ENCODE measurements at places on chromosomes 2 and 18.

GRCh38 chr18:77870199-77870598 is 620.6 kb downstream of the GALR1 start:
- no peak for DNase-seq

DNA sequence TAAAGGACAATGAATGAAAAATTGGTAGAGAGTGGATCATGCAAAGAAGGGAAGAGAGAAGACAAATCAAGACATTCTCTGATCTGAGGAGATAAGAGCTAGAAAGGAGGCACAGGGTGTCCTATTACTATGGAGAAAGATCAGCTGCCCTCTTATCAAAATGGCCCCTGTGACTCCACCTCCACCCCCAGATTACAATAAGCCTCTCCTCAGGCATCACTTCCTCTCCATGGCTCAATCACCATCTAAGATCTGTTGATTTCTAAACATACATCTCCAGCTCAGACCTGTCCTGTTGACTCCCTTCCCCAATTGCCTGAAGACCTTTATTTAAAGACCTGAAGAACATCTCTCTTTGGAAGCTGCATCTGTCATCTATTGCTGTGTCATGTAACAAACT is 43.2 kb downstream of the SP100 start:
- DNase-seq: no peak

DNA sequence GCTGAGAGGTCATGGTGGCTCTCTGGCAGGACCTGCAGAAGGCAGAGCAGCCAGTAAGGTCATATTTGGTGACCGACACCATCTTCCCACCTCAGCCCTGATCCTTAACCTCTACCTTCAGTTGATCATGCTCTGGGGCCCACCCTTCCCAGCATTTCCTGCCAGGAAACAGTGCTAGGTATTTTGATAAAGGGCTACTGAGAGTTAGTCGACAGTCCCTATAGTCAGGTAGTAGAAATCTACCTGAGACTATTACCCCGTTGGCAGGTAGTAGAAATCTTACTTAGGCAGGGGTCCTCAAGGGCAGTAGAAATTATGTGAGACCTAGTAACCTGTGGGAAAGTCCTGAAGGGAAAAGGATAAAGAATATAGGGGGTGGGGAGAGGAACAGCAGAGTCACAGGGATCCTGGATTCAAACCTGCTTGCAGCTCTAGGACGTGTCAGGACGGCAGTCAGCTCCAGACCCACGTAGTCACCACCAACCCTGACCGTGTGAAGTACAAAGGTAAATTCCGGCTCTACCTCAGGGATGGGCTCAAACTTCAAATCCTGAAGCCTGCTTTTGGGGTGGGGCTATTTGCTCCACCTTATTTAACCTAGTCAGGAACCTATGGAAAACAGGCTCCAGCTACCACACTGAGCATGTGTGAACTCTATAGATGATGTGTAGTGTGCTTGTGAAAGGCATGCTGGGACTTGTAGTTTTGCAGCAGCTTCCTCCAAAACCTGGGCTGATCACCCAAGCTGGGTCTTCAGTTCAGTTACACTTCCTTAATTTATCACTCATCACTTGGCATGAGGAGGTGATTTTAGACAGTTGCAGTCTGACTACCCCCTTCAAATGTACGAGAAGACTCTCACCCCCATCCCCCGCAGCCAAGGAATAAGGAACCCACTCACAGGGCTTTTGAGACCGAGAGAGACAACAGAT is at the start of gene DQX1:
Gene DQX1, minus strand, starts transcription at position 515 of the 932 bp plus-strand sequence. Its CDS starts 502 bp downstream, at position 13.
- no peak for DNase-seq

DNA sequence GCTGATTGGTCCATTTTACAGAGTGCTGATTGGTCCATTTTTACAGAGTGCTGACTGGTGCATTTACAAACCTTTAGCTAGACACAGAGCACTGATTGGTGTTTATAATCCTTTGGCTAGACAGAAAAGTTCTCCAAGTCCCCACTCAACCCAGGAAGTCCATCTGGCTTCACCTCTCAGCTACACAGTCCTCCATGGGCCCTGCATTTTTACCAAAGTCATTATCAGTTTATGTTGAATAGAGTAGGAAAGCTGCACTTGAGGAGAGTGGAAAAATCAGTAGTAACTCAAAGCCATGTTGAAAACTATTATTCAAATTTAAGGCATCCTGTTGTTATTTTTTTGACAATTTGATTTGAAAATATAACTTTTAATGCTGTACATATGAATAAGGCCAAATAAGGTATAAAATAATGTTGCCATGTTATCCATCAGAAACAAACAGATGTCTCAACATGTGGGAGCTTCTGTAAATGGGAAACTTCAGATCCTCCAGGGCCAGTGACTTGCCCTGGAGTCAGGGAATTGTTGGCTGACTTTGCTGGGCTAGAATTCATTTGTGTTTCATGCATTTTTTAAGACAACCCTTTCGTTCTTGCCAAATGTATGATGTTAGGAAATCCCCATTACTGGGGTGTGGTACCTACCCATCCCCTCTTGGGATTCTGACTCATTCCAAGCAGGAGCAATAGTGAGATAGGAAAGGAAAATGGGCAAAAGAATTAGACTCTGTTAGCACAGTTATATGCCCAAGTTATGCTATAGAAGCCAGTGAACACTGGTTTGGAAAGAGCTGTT is 37.8 kb upstream of the CCDC195 start:
- DNase-seq: no peak

DNA sequence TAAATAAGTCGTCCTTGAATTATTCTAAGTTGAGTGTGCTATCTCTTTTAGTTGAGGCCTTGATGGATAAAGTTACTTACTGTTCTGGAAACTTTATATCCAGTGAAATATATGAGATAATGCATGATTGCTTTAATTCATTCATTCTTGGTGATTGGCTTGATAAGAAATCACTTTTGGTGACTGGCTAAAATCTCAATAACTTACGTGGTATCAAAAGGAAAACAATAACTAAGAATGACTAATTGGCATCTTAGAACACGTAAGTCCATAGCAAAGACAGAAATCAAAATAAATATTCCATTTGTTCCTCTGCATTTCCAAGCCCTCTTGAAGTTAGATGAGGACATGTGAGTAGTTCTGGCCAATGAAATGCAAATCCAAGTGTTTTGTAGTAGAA is 251.6 kb downstream of the NUP35 start:
- no peak for DNase-seq

DNA sequence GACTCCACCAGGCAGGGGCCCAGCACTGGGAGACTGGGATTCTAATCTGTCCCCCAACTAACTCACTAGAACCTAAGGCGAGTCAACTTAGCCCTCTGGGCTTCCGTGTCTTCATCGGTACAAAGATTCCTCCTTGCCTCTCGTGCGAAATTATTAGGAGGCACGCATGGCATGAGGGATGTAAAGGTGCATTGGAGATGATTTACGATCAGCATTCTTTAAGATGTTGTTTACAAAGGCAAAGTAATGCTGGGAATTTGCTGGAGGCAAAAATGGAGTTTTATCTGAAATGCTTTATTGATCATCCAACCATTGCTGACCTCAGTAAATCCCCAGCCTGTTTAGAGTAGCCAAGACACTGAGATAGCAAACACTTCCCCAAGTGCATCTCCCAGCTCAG is 171.8 kb upstream of the KLHL29 start:
- DNase-seq: no peak

- no peak for DNase-seq
These were observed 22.5 kb upstream of the BOK start for GRCh38 chr2:241535871-241536655.

- no peak for DNase-seq
These were observed 18.1 kb upstream of the E2F6 start for GRCh38 chr2:11483806-11484617.

GRCh38 chr2:143433251-143433650 is 304.0 kb downstream of the ARHGAP15 start:
- DNase-seq: no peak

GRCh38 chr2:180753809-180754761 is 226.3 kb upstream of the UBE2E3 start:
- no peak for DNase-seq

DNA sequence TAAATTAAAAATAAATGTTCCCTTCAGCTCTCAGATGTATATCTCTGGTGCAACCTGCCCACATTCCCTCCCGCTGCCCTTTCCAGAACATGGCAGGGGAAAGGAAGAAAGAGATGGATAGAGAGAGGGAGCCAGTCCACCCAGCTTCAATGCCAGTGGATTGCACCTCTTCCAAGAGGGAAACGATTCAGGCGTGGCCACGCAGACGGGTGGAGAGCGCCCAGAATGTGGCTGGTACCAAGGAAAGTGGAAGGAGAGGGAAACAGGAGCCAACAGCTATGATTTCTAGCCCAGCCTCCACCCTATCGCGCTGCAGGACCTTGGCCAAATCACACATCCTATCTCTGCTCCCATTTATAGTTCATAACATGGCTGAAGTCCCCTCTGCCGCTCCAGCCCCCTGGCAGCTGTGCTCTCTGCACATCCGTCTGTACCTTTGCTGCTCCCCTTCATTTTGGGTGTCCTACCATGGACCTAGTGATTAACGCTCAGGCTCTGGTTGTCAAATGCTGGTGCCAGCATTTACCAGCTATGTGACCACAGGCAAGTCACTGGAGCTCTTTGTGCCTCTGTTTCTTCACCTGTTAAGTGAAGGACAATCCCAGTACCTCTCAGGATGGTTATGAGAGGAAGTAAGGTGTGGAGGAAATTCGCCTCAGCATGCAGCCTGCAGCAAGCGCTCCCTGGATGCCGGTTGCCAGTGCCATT is 66.5 kb downstream of the SFXN5 start:
- DNase-seq: no peak

DNA sequence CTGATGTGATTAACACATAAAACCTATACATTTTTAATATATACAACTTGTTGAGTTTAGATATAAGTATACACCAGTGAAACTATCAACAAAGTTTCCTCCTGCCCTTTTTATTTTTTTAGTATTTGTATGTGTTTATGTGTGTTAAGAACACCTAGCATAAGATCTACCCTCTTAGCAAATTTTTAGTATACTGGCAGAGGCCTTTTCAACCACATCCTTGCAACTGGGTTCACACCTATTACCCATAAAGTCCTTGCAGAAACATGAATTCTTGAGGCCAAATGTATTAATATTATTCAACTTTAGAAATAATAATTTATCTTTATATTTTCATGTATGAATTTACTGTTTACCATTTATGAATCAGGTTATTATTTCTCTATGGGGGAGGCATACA is 119.7 kb upstream of the CRIM1 start:
- DNase-seq: no peak

GRCh38 chr2:105391763-105392662 is 6.8 kb downstream of the FHL2 start:
- DNase-seq: no peak

- no peak for DNase-seq
These were observed 83.2 kb upstream of the GALNT5 start for GRCh38 chr2:157174321-157174720.

GRCh38 chr2:65033178-65033577 is 23.0 kb upstream of the CEP68 start:
- DNase-seq: peak; percentile 18

DNA sequence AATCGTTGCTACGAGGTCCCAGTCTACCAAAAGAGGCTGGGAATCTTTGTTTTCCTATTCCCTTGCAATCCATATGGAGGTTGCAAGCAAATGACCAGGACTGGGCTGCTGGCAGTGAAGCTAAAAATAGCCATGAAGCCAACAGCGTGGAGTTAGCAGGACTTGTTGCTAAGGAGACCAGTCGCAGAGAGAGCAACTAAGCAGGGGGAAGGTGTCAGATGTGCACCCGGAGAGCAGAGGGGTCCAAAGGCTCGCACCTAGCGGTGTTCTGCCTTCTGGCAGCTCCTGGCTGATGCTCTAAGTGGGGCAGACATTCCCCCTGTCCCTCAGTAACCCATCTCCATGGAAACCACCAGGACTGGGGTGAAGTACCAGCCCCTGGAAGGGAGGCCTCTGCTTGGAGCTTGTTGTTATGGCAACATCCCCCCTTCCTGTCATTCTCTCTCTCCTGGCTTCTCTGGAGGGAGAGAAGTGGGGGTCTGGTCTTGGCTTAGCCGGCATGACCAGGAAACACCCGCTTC is 84.6 kb downstream of the DNMT3A start:
- DNase-seq: no peak

- no peak for DNase-seq
These were observed 13.5 kb upstream of the IGFBP2 start for GRCh38 chr2:216619411-216620393.

GRCh38 chr18:75574187-75574586 is 146.7 kb upstream of the SMIM21 start:
- no peak for DNase-seq

DNA sequence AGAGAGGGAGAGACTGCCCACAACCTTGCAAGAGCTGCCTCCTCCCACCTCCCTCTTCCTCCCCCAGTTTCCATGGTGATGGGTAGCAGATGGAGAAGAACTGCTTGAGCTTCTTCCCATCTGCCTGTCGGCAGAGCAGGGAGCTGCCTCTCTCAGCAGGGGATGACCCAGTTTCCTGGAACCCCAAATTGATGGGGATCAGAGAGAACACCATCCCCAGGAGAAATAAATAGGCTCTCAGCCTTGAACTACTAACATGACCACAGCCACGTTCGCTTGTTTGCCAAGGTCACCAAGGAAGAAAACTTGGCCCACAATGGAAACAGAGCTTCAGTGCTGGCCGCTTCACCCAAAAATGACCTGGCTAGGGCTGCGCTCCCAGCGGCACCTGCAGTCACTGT is 82.2 kb downstream of the ADD2 start:
- DNase-seq: no peak

DNA sequence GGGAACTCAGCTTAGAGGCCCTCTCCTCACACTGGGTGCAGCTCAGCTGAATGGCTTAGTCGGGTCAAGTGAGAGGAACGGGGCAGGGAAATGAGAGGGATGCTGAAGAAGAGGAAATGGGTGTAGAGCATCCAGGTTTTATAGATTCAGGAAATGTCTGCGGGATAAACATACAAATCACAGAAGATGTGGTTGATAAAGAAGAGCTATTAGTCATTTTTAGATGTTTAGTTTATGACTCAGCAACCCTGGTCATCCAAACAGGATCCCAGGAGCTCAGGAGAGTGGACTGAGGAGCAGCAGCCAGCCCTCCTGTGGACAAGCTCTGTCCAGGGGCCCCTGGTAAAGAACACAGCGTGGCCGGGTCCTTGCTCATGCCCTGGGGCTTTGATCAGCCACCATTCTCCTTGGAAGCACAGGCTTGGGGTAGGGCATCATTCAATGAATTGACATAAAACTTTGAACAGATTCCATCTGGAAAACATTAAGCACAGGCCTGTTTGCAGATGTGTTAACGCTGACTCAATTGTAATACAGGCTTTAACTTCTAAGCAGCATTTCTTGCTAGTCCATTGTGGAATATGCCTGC is 83.0 kb downstream of the NPAS2 start:
- DNase-seq: peak; percentile 99

GRCh38 chr2:216574046-216574445 is 59.2 kb upstream of the IGFBP2 start:
- DNase-seq: no peak

All from SW 1271 (cell line).